ENCODE measurements at places on chromosomes 4 and X.

GRCh38 chr4:55098456-55099204 is 26.8 kb downstream of the KDR start:
- DNase-seq: no peak

DNA sequence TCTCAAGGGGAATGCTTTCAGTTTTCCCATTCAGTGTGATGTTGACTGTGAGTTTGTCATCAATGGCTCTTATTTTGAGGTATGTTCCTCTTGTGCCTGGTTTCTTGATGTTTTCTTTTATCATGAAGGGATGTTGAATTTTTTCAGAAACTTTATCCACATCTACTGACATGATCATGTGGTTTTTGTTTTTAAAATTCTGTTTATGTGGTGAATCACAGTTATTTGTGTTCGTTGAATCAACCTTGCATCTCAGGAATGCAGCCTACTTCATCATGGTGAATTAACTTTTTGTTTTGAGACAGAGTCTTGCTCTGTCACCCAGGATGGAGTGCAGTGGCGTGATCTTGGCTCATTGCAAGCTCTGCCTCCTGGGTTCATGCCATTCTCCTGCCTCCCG is 263.1 kb upstream of the KLF3 start:
- no peak for DNase-seq

DNA sequence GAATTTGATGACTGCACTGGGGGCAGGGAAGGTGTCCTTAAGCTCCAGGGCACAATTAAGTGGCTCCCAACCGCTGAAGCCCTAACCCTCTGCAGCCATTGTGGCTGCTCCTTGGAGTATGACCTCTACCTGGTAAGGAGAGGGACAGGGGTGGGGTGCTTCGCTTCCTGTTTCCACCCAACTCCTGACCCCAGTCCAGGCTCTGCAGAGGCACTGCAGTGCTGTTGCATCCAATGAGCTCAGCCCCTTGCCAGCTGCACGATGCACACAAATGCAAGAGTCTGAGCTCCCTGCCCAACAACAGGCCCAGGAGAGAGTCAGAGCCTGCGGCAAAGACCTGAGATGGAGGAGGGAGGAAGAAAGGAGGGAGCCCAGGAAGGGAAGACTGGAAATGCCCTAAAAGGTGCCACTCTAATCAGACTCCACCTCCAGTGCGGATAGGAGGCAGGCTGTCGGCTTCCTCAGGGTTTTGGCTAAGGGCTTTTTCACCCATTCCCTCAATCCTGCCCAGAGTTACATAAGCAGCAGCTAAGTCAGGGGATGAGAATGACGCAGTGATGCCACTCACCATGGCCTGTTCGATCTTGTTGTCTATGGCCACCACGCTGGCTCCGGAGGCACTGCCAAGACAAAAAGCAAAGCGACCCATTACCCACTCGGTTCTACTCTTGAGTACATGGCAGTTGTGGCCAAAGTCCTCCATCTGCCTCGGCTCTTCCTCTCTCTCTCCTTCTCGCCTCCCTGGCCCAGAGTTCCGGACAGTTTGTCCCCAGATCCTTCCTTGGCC is 60.1 kb downstream of the TSC22D3 start:
- DNase-seq: no peak

DNA sequence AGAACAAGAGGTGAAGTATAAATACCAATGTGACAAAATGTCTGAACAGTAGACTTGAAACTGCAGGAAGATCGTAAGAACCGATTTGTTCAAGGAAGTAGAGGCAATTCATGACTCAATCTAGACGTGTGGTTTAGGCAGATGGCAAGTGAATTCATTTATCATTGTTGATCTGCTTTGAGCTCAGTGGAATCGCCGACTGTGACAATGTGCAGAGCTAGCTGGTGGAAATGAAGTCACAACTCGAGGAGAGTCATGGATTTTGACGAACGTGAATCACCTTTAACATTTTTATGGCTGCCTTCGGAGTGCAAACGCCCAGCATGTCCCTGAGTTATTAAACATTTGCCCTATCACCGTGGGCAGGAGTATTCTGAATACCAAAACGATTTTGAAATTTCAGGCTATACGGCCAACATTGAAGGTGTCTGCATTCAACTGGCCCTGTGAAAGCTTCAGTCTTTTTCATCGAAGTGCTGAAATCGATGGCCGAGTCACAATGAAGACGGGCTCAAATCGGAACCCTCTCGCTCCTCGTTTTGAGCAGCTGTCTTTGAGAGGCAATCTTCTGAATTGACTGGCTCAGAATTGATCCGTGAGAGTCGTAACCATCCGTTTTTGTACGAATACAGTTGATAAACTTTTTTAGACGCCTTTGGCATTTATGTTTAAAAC is 689 bp upstream of the OGT start:
- peak; percentile 84 for DNase-seq

GRCh38 chr4:38752372-38752940 is 30.3 kb downstream of the TLR10 start:
- peak; percentile 61 for DNase-seq

GRCh38 chrX:71634366-71634765 is 16.1 kb upstream of the CXCR3 start:
- no peak for DNase-seq

- no peak for DNase-seq
Observed at GRCh38 chr4:67892905-67893304, 9.1 kb upstream of the TMPRSS11D start.

DNA sequence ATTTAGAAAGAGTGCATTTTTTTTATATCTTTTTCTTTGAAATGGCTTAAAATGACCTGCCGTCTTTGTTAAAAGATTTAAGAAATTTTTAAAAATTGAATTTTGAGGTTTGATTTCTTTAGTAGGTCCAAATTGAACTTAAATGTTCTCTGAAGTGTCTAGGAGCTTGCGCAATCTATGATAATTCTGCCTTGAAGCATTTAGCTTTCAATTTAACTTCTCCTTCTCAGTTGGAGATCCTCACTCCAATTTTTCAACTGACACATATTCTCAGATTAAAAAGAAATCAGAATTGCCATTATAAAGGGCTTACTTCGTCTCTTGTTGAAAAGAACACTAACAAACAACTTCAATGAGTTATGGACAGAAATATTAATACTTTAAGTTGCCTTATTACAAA is 273.5 kb downstream of the TMA16 start:
- DNase-seq: no peak

GRCh38 chr4:159341522-159341921 is 238.6 kb downstream of the RAPGEF2 start:
- no peak for DNase-seq

DNA sequence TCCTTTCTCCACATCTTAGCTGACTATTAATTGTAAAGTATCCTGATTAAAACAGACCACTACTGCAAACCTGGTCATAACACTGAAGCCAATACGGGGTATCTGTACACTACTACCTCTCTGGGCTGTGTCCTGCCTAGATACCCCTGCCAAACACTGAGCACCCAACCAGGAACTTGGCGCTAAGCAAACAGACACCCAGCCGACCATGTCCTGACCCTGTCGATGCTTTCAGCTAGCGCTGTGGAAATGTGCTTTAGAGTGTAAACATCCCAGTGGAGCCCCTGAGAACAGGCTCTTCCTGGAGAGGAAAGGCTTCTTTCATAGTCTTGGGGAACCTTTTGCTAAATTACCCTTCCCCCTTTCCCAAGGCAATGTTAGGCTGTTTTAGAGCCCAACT is 52.9 kb downstream of the CCNG2 start:
- DNase-seq: no peak

DNA sequence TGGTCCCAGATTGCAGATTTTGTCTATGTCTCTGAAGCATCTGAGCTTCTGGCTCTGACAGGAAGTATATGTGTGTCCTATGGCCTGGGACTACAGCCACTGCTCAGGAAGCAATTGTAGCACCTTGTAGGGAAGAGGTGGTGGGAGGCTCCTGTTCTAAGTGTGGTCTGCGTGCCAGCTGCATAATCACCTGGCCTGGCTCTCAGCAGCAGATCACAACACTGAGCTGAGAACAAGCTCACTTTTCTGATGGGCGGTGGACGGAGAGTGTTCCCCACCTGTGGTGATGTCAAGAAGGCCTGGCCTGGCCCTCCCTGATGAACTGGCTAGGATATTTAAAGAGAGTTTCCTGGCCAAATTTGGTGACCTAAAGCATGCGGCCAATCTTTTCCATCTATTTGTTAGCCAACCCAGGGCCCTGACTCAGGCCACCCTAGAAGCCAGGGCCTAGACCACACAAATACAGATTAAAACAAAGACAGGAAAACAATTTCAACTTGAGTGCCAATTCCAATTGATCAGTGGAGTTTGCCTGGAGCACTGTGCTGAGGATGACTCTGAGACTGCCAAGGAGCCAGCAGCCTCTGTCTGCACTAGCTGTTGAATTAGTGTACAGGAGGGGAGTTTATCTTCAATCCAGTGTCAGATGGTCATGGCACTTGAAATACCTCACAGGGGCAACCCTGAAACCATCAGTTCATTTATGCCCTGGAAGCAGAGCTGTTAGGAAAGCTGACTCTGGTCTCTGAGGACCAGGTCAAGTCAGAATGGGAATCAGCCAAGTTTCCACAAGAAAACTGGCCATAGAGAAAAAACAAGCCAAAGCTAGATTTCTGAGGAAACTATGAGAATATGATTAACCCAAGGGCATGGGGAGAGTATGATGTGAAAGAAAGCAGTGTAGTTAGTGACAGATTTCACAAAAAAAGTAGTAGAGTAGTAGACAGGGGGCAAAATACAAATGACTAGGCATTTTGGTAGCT is 47.4 kb downstream of the PRDM5 start:
- no peak for DNase-seq

DNA sequence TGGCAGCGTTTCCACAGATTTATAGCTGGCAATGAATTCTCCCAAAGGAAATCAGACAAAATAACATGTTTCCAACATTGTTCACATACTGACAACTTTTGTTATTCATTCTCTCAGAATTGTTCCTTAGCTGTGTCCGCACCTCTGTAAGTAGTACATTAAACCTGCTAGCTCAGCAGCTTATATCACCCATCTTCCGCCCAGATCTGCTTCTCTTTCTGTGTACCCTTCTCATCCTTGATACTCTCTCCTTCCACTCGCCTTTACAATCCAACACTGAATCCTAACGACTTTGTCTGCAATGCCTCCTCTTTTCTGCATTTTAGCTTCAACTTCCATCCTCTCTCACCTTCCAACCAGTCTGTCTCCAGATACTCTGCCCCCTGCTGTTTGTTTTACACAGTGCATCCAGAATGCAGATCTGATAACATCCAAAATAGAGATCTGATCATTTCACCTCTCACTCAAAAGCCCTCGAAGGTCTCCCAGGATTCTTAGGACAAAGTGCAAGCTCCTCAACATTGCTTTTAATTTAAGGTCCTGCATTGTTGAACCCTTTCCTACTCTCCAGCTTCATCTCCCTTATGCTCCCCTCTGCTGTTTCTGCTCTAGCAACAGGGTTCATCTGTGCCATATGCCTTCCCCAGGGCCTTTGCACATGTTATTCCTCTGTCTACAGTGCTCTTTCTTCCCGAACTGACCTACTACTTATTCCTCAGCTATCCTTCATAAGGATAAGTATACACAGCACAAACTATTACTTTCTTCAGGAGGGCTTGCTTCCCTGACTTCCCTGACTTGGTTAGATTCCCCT is 67.3 kb upstream of the VBP1 start:
- peak; percentile 47 for DNase-seq

DNA sequence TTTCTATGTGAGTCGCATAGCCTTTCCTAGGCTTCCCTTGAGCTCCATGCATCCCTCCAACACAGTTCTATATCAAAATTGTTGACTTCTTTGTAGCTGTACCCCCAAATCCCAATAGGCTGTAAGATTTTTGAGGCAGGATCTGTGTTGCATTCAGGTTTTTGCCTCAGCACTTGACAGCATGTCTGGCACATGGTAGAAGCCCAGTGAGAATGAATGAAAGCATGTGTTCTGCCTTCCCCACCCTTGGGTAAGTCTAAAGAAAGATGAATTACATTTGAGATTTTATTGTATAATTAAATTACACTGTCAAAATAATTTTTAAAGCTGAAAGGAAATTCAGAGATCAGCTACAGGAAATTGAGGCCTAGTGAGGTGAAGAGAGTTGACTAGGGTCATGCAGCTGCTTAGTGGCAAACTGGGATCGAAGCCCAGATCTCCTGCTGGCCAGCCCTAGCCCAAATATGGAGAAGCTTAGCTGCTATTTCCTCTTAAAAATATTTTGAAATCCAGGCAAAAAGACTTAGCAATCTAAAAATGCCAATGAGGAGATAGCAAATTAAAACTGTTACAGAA is 122.5 kb downstream of the SPATA18 start:
- no peak for DNase-seq

DNA sequence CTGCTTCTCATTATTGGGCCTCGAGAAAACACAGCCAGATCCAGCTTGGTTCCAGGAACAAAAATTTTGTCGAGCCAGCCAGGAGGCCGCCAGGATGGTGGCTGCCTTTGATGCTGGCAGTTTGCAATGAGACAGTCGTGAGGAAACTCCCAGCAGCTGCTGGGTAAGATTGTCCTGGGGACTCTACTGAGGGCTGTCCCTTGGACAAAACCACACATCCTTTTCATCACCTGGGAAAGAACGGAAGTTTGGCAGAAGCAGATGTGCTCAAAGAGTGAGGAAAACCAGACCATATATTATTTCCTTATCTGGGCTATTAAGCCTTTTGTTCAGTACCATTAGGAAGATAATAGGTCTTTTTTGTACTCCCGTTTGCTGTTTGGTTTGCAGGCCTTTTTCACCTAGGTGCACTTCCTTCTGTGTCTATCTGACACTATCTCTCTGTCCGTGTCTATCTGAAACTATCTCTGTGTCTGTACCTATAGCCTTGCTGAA is 13.4 kb upstream of the PAPSS1 start:
- no peak for DNase-seq

DNA sequence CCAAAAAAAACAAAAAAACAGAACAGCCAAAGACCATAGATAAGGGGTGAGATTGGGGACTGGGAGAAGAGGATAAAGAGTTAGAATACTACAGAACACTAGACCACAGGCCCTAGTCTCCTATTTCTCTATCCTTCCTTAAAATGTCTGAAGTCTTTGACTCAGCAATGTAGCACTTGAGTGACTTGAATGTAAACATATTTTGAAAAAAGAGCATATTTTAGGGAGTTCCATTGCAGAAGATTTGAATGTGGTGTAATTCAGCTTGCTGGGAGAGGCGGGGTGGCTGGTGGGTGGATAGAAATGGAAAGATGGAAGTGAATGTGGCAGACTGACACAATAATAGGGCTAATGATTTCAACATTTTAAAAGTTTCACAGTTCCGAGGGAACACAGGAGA is 144.9 kb downstream of the CHIC2 start:
- no peak for DNase-seq

- DNase-seq: no peak
Observed at GRCh38 chrX:100721328-100721727, 10.6 kb downstream of the SYTL4 start.

DNA sequence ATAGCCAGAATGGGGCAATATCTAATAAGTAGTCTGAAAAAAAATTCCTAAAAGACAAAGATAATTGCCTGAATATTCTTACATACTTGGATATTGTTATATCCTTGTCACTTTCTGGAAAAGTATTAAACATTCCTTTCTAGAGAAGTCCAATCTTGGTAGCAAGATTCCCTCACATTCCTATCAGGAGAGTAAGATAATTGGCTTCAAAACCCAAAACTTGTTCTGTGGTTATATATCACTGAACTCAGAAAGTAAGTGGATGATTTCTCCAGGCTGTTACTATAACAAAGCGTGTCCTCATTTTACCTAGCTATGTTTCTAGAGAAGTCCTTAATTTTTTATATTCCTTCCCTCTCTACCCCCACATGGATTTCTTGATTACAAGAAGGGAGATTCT is 46.0 kb upstream of the TEX13A start:
- no peak for DNase-seq

- DNase-seq: no peak
Observed at GRCh38 chr4:58564695-58565475, 1454.7 kb upstream of the IGFBP7 start.
